ENCODE measurements at places on chromosomes 2 and 18.

DNA sequence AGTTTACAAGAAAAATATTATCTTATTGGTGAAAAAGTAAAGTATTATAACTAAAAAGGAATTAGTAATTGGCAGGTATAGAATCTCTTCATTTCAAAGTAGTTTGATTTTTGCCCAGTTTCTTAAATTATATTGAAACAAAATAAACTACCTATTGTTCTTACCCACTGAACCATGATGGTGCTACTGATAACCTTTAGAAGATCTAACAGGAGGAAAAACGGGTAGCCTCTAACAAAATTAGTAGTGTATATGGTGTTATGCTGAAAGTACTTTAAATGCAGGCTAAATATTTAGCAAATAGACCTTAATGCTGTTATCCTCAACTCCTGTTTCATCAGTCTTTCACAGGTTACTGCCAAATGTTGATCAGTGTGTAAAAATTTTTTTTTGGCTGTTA is 19.1 kb downstream of the MRPS9 start:
- DNase-seq = no peak

- DNase-seq = no peak
Observed at GRCh38 chr2:218310853-218311540, 18.7 kb upstream of the TMBIM1 start.

- DNase-seq = no peak
Observed at GRCh38 chr18:39870591-39870990, 2084.4 kb upstream of the PIK3C3 start.

DNA sequence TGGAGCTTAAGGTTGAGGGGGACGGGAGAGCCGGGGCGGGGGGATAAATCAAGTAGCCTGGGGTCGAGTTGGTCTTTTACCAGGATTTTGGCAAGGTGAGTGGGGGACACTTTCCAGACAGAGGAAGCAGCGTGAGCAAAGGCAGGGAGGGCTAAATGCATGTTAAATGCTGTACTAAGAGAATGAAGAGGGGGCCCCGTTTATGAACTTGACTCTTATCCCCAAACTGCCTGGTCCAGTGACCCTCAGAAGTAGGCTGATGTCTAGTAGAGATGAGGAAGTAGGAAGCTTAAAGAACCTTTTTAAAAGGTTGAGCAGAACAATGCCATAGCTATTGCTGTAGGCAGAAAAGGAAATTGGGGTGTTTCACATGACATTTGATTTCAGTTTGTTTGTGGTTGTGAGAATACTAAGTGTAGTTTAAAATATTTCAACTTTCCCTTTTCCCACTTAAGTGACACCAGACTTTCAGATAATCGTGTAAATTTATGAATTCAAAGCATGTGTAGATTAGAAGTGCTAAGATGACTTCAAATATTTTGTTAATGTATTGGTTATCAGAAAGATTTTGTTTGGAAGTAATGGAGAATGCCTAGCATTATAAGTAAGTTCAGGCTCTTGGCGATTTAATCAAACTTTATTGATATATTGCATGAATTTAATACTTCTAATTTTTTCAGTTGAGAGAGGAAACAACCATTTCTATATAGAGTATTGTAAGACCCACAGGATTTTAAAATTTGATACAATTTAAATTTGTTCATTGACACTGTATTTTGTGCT is 1.8 kb downstream of the REL start:
- peak; percentile 40 for DNase-seq

GRCh38 chr2:19362755-19363473 is 4.5 kb upstream of the OSR1 start:
- peak; percentile 76 for DNase-seq

GRCh38 chr2:132904142-132904842 is 234.3 kb upstream of the LYPD1 start:
- no peak for DNase-seq

DNA sequence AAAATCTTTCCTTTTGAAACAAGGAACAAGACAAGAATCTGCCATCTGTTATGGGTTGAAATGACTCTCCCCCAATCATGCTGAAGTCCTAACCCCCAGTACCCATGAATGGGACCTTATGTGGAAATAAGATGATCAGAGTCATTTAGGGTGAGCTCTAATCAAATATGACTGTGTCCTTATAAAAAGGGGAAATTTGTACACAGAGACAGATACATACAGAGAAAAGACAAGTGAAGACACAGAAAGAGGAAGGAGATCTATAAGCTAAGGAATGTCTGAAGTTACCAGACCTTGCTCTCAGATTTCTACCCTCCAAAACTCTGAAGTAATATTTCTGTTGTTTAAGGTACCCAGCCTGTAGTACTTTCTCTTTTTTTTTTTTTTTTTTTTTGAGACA is 15.7 kb downstream of the TGFBRAP1 start:
- no peak for DNase-seq

- DNase-seq = no peak
Observed at GRCh38 chr2:140597836-140598235, 1533.0 kb downstream of the LRP1B start.

DNA sequence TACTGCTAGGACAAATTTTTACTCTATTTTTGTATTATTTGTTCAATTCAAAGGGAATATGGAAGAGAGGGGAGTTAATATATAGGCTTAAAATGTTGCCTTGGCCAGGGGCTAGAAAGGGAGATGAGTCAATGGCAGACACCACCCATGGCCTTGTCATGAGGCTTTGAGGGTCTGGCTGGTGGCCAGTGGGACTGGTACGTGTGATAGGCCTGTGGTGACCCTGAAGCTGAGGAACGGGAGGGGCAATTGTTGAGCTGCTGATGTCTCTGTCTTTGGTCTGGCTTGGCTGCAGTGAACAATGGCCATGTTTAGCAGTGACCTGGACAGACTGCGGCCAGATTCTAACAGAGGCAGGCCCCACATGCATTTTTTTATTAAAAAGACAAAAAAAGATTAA is 18.5 kb downstream of the GKN1 start:
- DNase-seq = no peak

- no peak for DNase-seq
Observed at GRCh38 chr18:13619505-13620205, 106.7 kb downstream of the FAM210A start.

DNA sequence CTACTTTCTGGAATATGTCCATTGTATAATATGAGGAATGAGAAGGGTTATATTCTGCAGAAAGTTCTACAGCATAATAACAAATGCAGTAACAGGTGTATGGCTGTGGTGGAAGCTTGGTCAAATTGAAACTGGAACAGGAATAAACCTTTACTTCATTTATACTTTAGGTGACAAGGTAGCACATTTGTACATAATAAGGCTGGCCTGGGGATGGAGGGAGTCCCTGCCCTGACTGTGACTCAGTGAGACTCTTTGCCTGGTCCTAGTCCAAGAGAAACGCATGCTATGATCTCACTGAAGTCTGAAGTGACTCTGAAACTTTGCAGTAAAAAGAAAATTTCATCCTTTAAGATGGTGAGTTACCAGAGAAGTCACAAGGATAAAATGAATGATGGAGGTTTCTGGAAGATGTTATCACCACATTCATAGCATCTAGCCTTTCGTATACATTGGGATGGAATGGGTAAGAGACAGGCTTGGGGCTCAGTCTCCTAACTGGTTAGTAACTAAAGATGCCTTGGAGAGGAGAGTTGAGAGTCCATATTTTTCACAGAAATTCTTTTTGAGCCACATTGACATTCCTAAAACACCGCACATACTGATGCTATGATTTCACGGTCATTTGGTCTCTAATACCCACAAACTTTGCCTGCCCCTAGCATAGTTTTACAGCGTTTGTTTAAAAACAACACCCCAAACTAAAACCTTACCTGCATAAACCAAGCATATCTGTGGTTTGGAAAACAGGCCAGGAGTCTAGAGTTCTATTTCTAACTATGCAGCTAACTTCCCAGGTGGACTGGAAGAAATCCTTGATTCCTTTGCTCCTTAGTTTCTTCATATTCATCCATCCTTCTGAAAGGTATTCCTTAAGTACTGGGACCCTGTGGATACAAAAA is 42.4 kb upstream of the NABP1 start:
- DNase-seq = no peak

GRCh38 chr2:166591226-166591625 is 97.2 kb upstream of the SCN7A start:
- no peak for DNase-seq

GRCh38 chr2:43221763-43222474 is 4.5 kb downstream of the ZFP36L2 start:
- peak; percentile 78 for DNase-seq

DNA sequence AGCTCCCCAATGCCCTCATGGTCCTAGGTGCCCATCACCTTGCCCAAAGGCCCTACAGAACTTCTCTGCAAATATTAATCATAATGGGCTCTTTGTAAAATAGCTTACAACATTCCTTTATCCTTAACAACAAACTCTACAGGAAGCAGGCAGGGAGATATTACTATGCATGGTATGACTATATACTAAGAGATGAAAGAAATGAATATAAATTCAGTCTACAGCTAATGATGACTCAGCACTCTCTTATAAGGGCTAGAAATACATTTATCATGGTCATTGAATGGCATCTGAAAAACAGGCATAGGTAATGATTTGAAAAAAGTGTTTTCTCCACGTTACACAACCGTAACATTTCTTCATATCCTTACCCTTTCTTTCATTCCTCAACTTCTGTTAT is 254.8 kb upstream of the DSEL start:
- no peak for DNase-seq

DNA sequence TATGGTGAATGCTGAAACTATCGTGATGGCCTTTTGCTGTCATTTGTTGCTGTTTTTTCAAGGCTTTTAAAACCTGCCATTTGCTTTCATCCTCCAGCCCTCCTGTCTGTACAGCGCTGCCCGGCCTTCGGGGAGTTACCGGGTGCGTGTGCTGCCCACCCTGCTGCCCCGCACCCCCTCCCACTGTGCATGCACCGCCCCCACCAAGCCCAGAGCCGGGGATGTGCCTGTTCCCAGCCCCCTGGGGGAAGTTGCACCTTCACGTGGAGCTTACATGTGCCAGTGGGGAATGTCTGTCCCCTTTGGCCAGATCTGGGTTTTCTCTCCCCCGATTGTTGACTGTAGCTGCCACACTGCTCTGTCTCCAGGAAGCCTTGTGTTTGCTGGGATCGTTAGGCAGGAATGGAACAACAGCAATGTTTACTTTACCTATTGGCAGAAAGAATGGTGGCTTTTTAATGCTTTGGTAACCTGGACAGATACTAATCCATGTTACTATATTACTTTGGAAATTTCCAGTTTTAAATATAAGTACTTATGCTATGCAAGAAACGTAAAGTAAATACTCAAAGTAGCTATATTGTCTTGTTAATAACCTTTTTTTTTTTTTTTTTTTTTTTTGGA is 64.8 kb upstream of the RBM44 start:
- no peak for DNase-seq

DNA sequence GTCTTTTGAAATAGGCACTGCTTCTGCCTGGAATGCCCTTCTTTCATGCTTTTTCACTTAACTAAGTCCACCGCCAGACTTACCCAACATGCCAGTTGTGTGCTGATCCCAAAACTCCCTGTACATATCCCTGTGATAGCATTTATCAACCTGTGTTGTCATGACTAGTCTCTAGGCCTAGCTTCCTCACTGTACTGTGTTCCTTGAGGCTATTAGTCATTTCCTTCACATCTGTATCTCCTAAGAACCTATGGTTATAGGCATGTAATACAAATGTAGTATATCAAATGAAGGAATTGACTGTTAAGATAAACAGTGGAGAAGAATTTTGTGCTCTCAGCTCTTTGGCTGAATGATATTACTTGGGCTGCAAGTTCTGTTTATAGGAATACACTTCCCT is 184.3 kb downstream of the CYRIA start:
- DNase-seq = no peak

DNA sequence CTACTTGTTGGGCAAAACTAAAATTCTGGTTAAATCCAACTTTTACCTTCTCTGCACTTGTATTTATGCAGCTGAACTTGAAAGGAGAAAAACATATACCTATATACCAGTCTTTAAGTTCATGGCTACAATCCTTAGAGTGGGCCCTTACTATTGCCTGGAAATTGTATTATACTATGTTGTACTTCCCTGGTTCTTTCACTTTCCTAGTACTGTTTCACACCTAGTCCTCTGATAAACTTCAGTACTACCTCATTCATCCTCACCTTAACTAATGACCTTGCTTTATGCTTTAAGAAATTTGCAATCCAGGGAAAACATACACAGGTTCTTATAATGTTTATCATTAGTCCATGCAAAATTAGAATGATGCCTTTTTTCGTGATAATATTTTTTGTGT is 103.8 kb downstream of the HAUS1 start:
- no peak for DNase-seq

GRCh38 chr2:3449086-3449485 is 69.6 kb downstream of the TRAPPC12 start:
- no peak for DNase-seq

DNA sequence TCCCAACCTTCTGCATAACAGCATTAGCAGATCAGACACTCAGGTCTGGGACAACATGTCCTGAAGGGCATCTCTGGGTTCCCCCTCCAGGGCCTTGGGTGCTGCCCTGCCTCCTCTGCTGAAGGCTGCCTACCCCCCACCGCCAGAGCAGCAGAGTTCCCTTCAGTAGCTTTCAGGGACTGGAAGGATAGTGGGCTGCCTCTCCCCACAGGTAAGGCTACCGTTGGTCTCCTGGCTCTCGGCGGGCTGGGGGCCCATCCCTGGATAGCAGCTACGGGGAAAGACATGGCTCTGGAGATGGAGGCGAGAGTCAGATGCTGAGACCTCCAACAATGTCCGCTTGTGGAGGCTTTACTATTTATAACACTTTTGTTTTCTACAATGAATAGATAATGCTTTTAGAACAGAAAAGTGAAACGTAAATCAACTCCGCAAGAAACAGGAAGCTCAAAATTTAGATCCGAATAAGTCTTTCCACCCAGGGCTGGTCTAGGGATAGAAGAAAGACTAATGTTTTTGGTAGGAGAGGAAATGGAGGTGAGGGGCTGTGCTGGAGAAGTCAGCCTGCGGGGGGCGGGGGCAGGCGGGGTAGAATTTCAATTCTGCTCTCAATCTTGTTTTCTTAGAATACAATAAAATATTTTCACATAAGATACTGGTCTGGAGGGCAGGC is 58.4 kb downstream of the ARL4C start:
- DNase-seq = no peak

DNA sequence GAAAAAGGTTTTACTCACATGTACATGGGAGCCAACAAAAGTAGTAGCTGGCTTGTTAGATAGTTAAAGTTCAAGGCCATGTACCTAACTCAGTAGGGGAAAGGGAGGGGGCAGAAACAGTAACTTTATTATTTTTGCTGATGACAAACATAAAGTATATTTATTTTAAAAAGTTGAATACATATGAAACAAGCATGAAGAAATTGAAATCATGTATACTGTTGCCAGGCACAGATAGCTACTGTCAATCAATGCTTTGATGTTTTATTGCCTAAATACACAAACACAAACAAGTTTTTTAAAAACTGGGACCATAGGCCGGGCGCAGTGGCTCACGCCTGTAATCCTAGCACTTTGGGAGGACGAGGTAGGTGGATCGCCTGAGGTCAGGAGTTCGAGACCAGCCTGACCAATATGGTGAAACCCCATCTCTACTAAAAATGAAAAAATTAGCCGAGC is 7.6 kb upstream of the PSD4 start:
- no peak for DNase-seq

DNA sequence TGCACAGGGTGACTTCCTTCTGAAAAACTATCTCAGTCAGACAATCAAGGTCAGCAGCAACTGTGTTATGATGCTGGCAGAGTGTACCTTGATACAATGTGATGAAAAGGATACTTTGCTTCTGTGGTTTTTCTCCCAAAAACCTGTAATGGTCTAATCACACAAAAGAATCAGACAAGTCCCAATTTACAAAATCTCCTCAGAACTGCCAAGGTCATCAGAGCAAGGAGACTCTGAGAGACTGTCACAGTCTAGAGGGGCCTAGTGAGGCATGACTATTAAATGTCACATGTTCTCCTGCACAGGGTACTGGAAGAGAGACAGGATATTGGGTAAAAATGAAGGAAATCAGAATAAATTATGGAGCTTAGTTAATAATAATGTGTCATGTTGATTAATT is 185.4 kb downstream of the ST6GAL2 start:
- DNase-seq = no peak

Data from activated naive CD8-positive, alpha-beta T cell treated with anti-CD3 and anti-CD28 coated beads, Interleukin-2, amount 50 U/mL, for 24 hours (primary cell).